ENCODE measurements at places on chromosomes 5 and 9.

- DNase-seq = no peak
Measured at GRCh38 chr9:132074736-132075135, 4.9 kb downstream of the MED27 start.

GRCh38 chr5:120007598-120007997 is 378.2 kb downstream of the FAM170A start:
- DNase-seq = no peak

DNA sequence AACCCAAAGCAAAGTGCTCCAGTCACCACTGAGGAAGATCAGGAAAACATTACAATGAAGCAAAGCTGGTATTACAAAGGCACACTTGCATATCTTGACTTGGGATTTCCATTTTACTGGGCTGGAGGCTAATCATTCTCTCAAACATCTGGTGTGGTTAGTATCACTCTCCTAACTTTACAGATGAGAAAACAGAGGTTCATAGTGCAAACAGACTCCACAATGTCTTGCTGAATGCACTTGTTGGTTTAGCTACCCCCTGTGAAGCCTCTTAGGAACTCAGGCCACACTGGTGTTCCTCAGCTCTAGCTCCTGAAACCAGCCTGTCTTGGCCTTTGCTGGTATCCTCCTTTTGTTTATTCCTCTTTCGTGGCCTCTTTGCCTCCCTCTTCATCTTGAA is 29.5 kb upstream of the SMAD5 start:
- DNase-seq = no peak

- DNase-seq = no peak
Measured at GRCh38 chr9:131307974-131308373, 18.5 kb downstream of the PLPP7 start.

GRCh38 chr5:96157077-96157780 is 195.6 kb upstream of the ELL2 start:
- DNase-seq = no peak

DNA sequence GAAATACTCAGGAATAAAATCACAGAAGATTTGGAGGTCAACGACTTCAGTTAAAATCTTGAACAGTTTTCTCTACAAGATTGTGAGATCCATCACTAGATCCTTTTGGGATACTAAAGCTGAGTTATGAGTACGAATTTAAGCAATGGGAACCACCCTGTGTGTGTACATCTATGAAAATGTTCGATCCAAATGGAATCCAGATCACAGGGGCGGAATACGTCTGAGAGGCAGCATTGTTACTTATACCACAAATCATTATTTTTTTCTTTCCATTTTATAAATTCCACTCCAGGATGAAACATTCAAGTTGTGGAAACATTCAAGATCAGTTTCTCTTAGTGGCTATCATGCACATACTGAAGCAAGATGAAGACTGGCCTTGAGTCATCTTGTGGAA is 239.3 kb upstream of the PAPPA start:
- no peak for DNase-seq

GRCh38 chr5:41908374-41909079 is 4.4 kb downstream of the RIMOC1 start:
- no peak for DNase-seq

- no peak for DNase-seq
Measured at GRCh38 chr9:138080979-138081378, 203.4 kb downstream of the CACNA1B start.

DNA sequence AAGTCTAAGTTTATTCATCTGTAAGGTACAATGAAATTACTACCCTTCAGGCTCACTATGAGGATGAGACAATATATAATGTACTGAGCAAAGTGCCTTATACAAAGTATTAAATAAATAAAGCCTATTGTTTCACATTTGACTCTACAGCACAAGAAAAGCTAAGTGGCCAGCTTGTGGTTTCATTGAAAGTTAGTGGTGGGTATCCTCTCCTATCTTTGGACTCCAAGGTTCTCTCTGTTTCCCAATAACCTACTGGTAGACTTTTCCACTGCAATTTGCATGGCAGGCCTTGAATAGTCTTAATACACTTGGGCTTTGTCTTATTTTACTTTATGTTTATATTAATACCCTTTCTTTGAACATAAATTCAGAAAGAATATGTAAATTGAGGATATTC is 262.7 kb downstream of the DEPDC1B start:
- no peak for DNase-seq

DNA sequence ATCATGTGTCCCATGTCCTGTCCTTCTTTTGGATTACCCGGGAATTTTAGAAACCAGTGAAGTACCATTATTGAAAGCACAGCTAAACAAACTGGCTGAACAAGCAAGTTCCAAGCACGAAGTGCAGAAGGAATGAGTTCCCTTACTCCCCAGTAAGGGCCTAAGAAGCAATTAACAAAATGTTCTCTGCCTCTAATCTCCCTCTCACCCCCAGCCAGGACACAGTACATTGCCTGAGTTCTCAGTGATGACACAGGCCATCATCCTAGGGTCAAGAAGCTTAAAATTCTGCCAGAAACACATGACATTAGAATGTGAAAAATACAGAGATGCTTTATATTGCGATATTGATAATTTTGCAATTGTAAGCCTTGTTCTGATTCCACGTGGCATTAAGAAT is 118.0 kb downstream of the PLPPR1 start:
- DNase-seq = no peak

- DNase-seq = no peak
Measured at GRCh38 chr9:127872369-127873222, 4.9 kb downstream of the AK1 start.

DNA sequence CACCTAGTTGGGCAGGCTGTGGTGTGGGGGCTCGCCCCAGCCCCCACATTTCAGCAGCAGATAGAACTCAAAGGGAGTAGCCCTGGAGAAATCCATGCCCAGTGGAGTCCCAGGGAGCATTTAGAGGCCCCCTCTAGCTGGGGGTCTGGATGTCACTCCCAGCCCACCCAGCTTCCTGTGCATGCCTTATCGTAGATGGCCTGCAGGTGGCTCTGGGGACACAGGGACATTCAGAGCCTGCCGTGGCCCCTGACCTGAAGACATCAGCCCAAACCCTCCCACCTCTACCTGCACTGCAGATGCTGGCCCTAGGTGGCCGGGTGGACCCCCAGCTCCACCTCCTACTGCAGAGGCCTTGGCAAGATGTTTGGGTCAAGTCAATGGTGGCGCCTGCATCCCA is 49.0 kb upstream of the LMX1B start:
- DNase-seq = no peak

GRCh38 chr9:98310752-98311392 is 55.4 kb upstream of the TBC1D2 start:
- DNase-seq = no peak

- DNase-seq = no peak
Measured at GRCh38 chr9:14326264-14326826, 12.4 kb upstream of the NFIB start.

DNA sequence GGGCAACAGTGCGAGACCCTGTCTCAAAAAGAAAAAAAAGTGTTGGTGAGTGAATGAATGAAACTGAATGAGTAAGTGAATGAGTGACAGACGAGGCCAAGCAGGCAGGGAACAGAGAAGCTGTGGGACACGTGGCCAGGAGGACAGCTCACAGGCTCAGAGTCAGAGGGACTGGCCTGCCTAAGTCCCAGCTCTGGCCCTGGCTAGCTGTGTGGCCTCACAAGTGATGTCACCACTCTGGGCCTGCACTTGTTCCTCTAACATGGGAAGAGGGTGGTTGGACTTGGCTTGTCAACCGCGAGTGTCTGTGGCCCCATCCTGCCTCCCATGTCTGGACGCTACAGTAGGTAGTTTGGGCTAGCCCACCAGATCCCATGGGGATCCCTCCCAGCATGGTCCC is 4.7 kb upstream of the PLPP7 start:
- DNase-seq = no peak

- no peak for DNase-seq
Measured at GRCh38 chr9:127968700-127969383, 11.9 kb downstream of the EEIG1 start.

GRCh38 chr9:133833388-133834025 is 95.4 kb upstream of the SARDH start:
- no peak for DNase-seq

- no peak for DNase-seq
Measured at GRCh38 chr9:4489562-4489918, 728 bp upstream of the SLC1A1 start.

DNA sequence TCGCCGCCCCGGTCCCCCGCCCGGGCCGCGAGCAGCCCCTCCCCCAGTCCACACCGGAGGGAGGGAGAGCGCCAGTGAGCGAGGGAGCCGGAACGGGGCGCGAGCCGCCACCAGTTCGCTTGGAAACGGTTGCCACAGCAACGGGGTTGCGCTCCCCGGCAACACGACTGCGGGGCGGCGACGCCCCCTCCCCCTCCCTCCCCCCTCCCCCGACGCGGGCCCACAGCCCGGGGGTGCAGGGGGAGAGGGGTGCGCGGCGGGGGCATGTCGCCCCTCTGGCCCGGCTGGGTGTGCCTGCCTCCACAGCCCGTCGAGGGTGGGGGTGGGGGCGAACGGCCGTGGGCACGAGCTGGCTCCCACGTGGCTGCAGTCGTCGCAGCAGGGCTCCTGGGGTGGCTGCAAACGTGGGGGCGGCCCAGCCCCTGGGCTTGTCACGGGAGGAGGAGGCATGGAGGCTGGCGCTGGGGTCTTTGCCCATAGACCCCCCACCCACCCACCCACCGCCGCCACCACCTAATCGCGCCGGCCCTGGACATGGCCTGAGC is 524 bp downstream of the PRR7 start:
- DNase-seq = no peak

- DNase-seq = no peak
Measured at GRCh38 chr9:118230329-118230728, 526.1 kb downstream of the TLR4 start.

DNA sequence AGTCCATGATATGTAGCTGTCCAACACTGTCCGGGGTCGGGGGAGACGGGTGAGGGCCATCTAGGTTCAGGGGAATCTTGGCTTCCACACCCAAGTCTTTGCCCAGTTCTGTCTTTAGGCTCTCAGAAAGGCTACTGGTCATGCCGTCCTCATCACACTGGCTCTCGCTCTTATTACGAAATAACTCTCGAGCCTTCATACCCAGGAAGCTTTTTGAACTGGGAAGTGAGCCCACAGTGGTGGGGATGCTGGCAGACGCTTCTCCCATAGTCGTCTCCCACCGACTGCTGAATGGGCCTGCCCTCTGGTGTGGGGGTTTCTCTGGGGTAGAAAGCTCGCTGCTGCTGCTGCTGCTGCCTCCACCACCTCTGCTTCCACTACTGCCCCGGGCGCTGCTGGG is 17.6 kb downstream of the SPACA9 start:
- no peak for DNase-seq

DNA sequence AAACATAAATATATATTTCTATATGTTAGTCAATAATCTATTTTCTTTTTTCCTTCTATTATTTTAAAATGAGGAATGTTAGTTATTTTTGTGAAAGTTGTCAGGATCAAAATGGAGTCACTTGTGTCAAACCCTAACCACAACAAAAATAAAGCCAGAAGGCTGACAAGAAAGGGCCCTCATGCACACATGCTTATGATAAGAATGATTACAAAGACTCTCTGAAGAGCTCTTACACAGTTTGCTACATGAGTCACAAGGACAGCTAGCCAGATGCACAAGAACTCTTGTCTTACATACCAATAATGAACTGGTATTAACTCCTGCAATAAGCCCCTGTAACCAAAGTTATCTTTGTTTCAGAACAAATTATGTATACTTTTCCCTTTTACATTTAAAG is 64.7 kb downstream of the GGTA1 start:
- DNase-seq = no peak

GRCh38 chr9:127557466-127557869 is 54.6 kb upstream of the STXBP1 start:
- DNase-seq = no peak

- no peak for DNase-seq
Measured at GRCh38 chr5:139494256-139494655, 11.7 kb upstream of the STING1 start.

DNA sequence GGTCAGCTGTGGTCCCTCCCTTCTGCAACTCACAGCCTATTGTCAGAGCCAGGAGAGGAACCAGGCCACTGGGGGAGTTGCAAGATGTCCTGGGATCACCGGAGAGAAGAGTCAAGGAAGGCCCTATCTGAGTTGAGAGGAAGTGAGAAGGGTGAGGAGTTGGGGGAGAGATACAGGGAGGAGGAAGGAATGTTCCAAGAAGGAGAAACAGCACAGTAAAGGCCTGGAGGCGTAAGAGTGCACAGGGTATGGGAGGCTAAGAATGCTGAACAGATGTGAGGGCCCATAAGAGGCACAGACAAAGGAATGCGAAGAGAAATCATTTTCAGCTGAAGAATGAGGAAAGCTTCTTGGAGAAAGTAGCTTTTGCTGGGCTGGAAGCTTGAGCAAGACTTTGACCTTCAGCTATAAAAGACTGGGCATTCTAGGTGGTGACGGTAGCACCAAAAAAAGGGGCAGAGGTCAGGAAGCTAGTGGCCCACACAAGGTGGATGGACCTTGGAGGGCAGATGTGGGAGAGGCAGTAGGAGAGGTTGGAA is 21.6 kb upstream of the CSF1R start:
- no peak for DNase-seq

DNA sequence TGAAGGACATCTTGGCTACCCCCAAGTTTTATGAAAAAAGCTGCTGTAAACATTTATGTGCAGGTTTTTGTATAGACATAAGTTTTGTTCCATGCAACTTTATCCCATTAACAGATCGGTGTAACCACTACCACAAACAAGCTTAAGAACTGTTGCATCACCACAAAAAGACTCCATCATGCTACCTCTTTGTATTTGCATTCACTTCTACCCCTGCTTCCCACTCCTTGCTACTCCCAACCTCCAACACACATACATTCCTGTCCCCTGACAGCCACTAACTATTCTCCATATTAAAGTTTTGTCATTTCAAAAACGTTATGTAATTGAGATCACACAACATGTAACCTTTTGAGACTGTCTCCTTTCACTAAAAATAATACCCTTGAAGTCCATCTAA is 57.8 kb upstream of the LHFPL2 start:
- no peak for DNase-seq

- no peak for DNase-seq
Measured at GRCh38 chr5:6638236-6638635, 5.0 kb downstream of the SRD5A1 start.

- no peak for DNase-seq
Measured at GRCh38 chr9:87898151-87898550, 15.5 kb downstream of the SPATA31E1 start.

GRCh38 chr9:13759551-13759950 is 480.1 kb upstream of the MPDZ start:
- DNase-seq = no peak

DNA sequence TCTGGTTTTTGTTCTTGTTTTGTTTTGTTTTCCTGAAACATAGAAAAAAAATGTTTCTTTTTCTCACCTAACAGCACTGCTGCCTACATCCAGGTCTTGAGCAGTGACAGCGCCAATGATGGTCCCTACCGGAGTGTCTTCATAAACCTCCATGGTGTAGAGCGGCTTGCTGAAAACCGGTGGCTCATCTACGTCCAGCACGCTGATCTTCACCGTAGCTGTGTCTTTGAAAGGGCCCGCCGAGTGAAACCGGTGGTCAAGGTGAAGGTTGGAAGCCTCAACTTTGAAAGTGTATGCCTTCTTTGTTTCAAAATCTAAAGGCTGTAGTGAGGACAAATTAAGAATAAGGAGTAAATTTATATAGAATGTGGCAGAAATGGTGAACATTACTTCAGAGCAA is 1051.0 kb downstream of the CDH12 start:
- DNase-seq = no peak

- DNase-seq = no peak
Measured at GRCh38 chr9:73327149-73327548, 175.5 kb downstream of the ANXA1 start.

Measured in stimulated activated CD4-positive, alpha-beta T cell treated with anti-CD3 and anti-CD28 coated beads, TNF-alpha, amount 100 ng/mL, for 48 hours (primary cell).